ENCODE measurements at places on chromosomes 7 and 10.

DNA sequence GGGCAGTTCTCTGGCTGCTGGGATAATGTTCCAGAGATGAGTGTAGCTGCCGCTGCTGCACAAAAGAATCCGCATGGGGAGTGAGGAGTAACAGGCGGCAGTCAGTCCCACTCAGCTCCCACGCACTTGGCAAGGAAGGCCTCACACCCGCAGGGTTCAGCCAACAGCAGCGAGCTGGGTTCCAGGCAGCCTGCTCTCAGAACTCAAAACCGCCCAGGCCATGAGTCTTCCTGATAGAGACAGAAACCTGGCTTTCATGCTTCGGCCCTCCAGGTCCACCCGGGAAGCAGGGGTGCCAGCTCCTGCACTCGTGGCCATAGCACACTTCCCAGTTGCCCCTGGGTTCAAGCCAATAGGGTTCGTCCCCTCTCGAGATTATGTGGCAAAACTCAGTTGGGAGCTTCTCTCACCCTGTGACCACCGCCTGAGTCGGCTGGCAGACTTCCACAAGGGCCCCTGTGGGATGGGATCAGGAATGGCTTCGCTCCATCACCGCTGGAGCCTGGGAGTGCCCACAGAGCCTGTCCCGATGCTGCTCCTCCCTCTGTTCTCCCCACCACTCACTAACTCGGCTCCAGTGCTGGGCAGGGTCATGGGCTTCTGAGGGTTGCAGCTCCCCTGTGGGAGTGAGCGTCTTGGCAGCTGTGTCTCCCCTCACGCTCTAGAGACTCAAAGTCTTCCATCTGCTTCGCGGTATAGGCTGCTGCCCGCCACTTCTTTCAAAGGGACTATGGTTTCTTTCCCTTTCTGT is 20.6 kb downstream of the CLRN3 start:
- peaks cover 2% of the 10 kb centered on the region for H3K27me3 ChIP-seq
- peak; percentile 10 for DNase-seq
- H3K4me3 ChIP-seq: no peak overlapping the region
- no peaks in the 10 kb centered on the region for H3K36me3 ChIP-seq
- no peaks in the 10 kb centered on the region for H3K4me1 ChIP-seq

DNA sequence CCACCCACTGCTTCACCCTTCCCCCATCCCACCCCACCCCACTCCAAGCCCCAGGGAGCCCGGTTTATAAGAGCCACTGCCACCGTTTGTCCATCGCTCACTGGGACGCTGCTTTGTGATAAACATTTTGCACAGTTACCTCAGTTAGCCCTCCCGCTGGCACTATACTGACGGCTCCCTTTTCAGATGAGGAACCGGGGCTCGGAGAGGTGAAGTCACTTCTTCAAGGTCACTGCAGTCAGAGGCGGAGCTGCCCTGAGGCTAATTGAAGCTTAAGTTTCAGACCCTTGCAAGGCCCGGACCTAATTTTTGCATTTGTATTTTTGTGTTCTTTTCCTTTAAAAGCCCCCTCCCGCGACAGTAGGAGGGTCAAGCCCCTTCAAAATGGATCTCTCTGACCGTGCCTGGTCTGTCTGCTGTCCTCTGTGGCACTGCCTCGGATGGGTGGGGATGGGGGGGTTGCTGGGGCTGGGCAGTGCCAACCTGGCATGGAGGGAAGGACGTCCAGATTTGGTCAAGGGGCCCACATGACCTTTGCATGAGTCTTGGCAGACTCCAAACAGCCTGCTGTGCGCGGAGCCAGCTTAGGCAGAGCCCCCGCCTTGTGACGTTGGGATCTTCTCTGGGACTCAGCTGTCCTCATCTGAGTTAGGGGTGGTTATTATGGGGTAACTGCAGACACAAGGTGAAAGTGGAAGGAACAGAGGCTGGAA is 17.7 kb upstream of the NODAL start:
- peaks cover 5% of the 10 kb centered on the region for H3K27me3 ChIP-seq
- peaks cover 10% of the 10 kb centered on the region for H3K4me1 ChIP-seq
- no peak overlapping the region for H3K4me3 ChIP-seq
- no peaks in the 10 kb centered on the region for H3K36me3 ChIP-seq

GRCh38 chr10:106722524-106722923 is 442.0 kb downstream of the SORCS1 start:
- H3K27me3 ChIP-seq: no peaks in the 10 kb centered on the region
- H3K4me1 ChIP-seq: no peaks in the 10 kb centered on the region
- H3K4me3 ChIP-seq: no peak overlapping the region
- H3K27ac ChIP-seq: no peak overlapping the region
- H3K36me3 ChIP-seq: no peaks in the 10 kb centered on the region
- DNase-seq: no peak

DNA sequence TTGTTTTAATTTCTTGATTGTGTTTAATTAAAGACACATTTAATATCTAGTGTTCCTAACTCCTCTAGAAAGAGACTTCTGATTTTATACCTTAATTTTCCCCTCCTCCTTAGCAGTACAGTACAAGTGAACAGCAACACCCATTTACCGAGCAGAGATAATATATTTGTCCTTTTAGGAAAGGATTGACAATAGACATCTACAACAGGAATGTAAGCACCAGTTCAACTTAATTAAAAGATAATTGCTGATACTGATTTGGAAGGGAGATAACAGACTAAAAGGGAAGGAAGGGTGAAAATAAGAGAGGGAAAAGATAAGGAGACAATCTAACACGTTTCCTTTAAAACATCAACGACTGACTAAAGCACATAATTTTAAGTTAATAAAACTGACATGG is 119.3 kb downstream of the SRPK2 start:
- H3K4me1 ChIP-seq: peaks cover 18% of the 10 kb centered on the region
- peak overlapping the region; percentile 68 for H3K27ac ChIP-seq
- no peak for DNase-seq
- H3K36me3 ChIP-seq: no peaks in the 10 kb centered on the region
- peak overlapping the region; percentile 35 for H3K4me3 ChIP-seq
- H3K27me3 ChIP-seq: no peaks in the 10 kb centered on the region

GRCh38 chr7:88115816-88116215 is 104.0 kb downstream of the SRI start:
- H3K36me3 ChIP-seq: no peaks in the 10 kb centered on the region
- no peak overlapping the region for H3K4me3 ChIP-seq
- H3K27ac ChIP-seq: no peak overlapping the region

DNA sequence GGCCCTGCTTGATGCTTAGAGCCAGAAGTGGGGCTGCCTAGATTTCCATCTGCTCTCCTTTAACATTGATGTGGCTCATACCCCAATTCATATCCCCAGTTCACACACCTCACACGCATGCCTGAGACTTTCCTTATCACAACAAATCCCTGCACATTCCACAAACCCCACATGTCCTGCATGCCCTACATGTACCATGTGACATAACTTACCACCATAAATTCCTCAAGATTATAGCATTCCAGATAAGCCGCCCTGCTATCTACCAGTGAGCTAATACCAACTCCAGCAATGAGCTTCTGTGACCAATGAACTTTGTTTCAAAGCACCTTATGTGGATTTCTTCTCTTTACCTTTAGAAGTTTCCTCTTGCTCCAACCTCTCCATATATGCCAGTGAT is 104.7 kb upstream of the RAB11FIP2 start:
- no peaks in the 10 kb centered on the region for H3K4me1 ChIP-seq
- no peaks in the 10 kb centered on the region for H3K27me3 ChIP-seq
- no peaks in the 10 kb centered on the region for H3K36me3 ChIP-seq
- no peak overlapping the region for H3K4me3 ChIP-seq
- DNase-seq: no peak

DNA sequence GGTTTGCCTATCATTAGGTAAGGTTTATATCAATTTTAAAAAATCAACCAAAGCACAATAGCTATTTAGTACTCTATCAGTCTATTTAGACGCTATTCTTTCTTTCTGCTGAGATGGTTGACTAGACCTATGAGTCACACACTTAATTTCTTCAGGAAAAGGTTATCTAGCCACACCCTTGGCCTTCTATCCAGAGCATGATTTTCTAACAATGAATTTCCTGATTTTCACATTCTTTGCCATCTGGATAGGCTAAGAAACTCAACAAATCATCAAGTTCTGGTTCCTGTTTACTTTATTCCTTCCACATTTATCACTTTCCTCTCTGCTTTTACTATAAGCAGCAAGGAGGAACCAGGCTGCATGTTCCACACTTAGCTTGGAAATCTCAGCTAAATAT is 8.1 kb downstream of the PRPS1L1 start:
- no peak overlapping the region for H3K4me3 ChIP-seq
- peak overlapping the region; percentile 33 for H3K27ac ChIP-seq
- DNase-seq: peak; percentile 83
- no peaks in the 10 kb centered on the region for H3K27me3 ChIP-seq
- H3K36me3 ChIP-seq: no peaks in the 10 kb centered on the region

- no peak for DNase-seq
- H3K27ac ChIP-seq: no peak overlapping the region
- H3K4me1 ChIP-seq: no peaks in the 10 kb centered on the region
- no peaks in the 10 kb centered on the region for H3K27me3 ChIP-seq
- no peak overlapping the region for H3K4me3 ChIP-seq
- no peaks in the 10 kb centered on the region for H3K36me3 ChIP-seq
Observed at GRCh38 chr7:57198801-57199200, 66.6 kb upstream of the ZNF479 start.

DNA sequence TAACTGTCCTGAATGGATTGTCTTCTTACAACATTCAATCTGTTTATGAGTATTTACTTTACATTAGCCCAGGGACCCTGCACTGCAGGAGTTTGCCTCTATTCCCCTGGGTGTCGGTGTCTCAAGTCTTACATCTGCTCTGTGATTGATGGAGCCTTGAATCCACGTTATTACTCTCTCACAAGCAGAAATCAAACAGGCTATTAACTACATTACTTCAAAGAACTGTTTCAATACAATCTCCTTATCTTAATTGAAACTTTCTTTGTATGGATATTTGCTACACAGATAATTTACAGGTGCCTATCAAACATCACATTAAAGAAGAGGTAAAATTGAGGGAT is 3.1 kb upstream of the ARID5B start:
- no peaks in the 10 kb centered on the region for H3K36me3 ChIP-seq
- H3K4me1 ChIP-seq: peaks cover 32% of the 10 kb centered on the region
- no peak for DNase-seq
- H3K27ac ChIP-seq: peak overlapping the region; percentile 57
- no peaks in the 10 kb centered on the region for H3K27me3 ChIP-seq

GRCh38 chr10:43076876-43077420 is at the start of gene RET:
RET (plus strand) TSS chr10:43077069; CDS start chr10:43077259, 190 bp downstream.
- H3K36me3 ChIP-seq: no peaks in the 10 kb centered on the region
- no peaks in the 10 kb centered on the region for H3K4me1 ChIP-seq
- H3K27ac ChIP-seq: no peak within 1 kb of the TSS
- peaks cover 18% of the 10 kb centered on the region for H3K27me3 ChIP-seq
- H3K4me3 ChIP-seq: peak within 1 kb of the TSS; percentile 23
- no peak for DNase-seq

DNA sequence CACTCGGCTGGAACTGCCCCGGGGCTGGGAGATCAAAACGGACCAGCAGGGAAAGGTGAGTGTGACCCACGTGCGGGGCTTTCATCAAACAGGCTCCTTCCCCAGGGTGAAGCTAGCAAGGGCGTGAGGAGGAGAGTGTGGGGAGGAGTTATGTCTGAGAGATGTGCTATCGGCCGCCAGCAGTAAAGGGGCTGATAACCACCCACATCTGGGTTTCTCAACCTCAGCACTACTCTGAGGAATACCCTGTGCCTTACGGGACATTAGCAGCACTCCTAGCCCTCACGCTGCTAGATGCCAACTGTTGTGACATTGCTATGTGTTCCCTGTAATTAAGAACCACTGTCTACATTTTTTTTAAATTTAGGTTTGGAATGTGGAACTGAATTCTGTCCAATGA is 113.9 kb upstream of the STK17A start:
- no peaks in the 10 kb centered on the region for H3K36me3 ChIP-seq
- peaks cover 2% of the 10 kb centered on the region for H3K27me3 ChIP-seq
- no peak for DNase-seq
- no peak overlapping the region for H3K4me3 ChIP-seq
- peaks cover 7% of the 10 kb centered on the region for H3K4me1 ChIP-seq
- no peak overlapping the region for H3K27ac ChIP-seq

GRCh38 chr10:128812000-128812399 is 655.0 kb upstream of the MGMT start:
- no peaks in the 10 kb centered on the region for H3K36me3 ChIP-seq
- no peak overlapping the region for H3K4me3 ChIP-seq
- no peaks in the 10 kb centered on the region for H3K4me1 ChIP-seq
- H3K27ac ChIP-seq: no peak overlapping the region
- H3K27me3 ChIP-seq: no peaks in the 10 kb centered on the region

DNA sequence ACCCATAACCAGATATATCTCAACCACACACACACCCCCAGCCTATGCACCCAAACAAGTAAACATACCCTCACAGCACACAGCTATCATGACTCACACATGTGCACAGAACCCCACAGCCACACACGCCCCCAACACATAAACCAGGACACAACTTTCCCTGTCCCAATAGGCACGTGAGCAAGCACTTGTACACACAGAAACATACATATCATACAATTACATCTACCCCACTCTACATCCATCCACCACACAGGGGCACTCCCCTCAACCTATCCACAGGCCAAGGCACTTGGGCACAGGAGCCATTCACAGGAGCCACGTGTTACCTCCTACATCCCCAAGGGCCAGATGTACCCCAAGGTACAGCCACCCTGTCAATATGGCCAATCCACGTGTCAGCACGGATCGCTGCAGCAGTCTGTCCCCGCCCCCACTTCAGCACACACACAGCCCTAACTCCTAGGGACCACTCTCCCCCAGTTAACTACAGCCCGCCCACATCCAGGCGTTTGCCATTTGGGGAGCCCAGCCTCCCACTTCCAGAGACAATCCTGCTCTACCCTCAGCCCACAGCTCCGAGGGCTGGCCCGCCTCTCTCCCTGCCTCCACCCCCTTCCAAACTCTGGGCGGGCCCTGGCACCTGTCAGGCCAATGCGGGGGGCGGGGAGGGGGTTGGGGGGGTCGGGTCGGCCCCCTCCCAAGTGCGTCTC is 163.5 kb downstream of the SH3PXD2A start:
- H3K4me3 ChIP-seq: no peak overlapping the region
- no peaks in the 10 kb centered on the region for H3K36me3 ChIP-seq
- no peak overlapping the region for H3K27ac ChIP-seq
- DNase-seq: no peak
- H3K4me1 ChIP-seq: peaks cover 30% of the 10 kb centered on the region

- H3K27ac ChIP-seq: no peak overlapping the region
- no peak overlapping the region for H3K4me3 ChIP-seq
- no peaks in the 10 kb centered on the region for H3K36me3 ChIP-seq
- H3K27me3 ChIP-seq: no peaks in the 10 kb centered on the region
- no peak for DNase-seq
Observed at GRCh38 chr10:84257343-84258020, 12.6 kb downstream of the RGR start.

DNA sequence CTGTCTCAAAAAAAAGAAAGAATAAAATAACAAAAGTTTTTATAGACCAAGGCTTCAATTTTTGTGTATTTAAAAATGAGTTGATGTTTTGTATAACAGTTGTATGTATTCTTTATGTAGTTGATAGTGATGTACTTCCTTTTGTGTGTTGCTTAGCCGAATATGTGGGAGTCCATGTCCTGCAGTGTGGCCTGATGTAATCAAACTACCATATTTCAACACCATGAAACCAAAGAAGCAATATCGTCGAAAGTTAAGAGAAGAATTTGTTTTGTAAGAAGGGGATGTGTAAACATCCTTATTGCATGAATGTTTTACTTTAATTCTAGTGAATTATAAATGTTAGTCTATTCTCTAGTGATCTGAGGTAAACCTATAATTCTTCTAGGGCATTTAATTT is 56.6 kb downstream of the MPLKIP start:
- H3K36me3 ChIP-seq: peaks cover 5% of the 10 kb centered on the region
- no peaks in the 10 kb centered on the region for H3K27me3 ChIP-seq
- H3K27ac ChIP-seq: no peak overlapping the region
- H3K4me1 ChIP-seq: no peaks in the 10 kb centered on the region

Data from astrocyte (in vitro differentiated cells and primary cell).